Substantia nigra (tissue), 51 donors: ENCODE measurements at places on chromosomes 13 and 19.

DNA sequence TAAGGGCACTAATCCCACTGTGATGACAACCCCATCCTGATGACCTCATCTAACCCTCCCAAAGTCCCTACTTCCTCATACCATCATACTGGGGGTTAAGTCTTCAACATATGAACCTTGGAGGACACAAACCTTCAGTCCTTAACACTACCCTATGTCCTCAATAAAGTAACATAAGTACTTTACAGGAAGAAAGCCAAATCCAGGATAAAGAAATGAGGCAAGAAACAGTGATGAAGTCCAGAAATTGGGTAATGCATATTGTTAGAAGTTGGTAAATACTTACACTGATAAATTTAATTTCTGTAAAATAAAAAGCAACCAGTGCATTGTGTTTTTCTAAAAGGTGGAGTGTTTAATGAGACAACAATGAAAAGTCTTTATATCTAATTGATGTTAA lies 284.8 kb upstream of the SOX21 start:
- no peak for DNase-seq

DNA sequence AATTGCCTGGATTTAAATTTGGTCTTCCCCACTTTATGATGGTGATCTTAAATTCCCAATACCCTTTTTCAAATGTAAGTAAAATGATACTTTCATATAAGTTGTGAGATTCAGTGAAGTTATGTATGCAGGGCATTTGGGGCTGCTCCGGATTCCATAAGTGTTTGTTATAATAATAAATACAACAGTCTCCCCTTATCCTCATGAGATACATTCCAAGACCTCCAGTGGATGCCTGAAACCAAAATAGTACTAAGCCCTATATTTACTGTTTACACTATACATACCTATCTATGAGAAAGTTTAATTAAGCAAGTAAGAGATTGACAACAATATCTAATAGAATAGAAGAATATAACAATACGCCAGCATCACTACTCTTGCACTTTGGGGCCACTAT lies 2237.8 kb downstream of the PCDH9 start:
- no peak for DNase-seq

- no peak for DNase-seq
These were observed 47.9 kb upstream of the MYCBP2 start for GRCh38 chr13:77374786-77375185.

DNA sequence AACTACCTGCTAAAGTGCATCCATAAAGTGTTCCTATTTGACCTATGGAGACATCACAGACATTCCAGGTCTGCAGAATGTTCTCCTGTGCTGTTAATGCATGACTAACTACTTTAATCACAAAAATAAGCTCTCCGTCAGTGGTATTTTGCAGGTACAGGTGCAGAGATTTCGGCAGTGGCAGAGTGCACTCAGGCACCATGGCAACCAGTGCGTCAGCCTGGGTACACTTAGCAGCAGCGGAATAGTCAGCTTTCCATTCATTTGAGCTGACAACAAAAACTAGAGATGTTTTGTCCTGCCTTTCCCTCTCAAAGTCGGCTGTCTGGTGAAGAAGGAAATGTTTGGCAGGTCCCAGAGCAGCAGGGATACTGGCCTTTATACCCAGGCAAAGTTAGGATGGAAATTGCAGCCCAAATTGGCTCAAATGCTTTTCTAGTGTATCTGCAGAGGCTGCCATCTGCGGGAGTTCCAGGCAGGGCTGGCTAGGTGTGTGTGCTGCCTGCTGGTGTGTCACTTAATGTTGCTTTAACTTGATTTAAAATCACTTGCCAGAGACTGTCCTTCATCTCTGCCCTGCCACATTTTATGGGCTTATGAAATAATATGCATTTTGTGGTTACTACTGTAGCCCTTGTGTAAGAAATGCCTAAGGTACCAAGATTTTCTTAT lies 195.8 kb downstream of the RAP2A start:
- DNase-seq, result no peak

DNA sequence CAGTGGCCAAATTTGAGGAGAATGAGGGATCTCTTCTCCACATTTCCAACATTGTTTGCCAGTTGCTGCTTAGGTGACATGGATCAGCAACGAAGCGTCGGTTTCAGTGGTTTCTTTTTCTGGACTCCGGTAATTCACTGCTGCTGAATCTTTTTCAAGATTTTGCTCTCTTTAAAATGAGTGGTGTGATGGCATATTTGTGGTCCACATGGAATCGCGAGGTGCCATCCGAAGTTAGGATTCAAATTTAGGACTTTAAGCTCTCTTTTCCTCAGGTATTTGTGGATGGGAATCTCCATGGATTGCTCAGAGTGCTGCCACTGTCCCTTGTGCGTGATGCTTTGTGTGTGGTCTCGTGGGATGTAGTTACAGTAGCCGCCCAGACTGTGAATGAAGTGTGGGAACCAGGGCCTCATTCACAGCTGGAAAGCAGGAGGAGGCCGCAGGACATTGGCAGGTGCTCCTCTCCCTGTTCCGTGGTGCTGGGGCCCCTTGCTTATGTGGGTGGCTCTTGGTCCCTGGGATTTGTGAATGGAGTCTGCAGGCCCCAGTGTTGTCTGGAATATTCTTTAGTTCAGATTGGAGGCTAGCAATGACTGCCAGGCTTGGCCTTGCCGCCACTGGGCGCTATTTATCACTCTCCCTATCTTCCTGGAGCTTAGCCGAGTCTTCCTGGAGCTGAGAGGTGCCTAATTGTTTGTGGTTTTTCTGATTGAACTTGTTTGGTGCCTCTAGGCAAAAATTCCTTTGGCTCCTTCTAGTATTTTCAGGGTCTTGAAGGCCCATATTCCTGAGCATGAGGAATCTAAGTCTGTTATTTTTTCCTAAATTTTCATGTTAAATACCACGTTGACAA lies 1.5 kb downstream of the ILF3 start:
- DNase-seq, result no peak

GRCh38 chr19:32342695-32343094 lies 2.7 kb upstream of the ZNF507 start:
- DNase-seq, result no peak

- DNase-seq, result no peak
These were observed 14.8 kb upstream of the F7 start for GRCh38 chr13:113090806-113091205.

- DNase-seq, result no peak
These were observed 1.3 kb downstream of the ZNF134 start for GRCh38 chr19:57615346-57615745.

DNA sequence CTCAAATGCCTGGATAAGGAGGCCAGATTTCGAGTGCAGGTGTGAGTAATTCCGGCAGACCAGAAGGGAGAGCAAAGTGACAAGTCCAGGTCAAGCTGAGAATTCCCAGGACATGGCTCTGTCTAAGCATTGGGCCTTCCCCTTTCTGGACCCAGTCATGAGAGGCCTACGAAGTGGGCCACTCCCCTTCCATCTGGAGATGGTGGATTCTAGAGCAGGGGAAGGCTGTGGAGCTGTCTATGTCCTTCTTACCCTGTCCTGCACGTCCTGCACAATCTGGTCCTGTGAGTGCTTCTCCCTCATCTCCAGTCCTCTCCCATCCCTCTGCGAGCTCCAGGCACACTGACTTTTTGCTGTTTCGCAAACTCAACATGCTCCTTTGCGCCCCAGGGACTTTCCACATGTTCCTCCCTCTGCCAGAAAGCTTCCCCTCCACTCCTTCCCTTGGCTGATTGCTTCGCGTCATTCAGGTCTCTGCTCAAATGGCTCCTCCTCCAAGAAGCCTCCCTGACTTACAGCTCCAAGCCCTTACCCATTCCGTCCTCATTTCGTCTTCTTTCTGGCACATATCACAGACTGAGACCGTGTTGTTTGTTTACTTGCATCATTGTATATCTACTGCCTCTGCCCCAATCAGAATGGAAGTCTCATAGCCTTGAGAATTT lies 193.2 kb downstream of the URI1 start:
- no peak for DNase-seq

DNA sequence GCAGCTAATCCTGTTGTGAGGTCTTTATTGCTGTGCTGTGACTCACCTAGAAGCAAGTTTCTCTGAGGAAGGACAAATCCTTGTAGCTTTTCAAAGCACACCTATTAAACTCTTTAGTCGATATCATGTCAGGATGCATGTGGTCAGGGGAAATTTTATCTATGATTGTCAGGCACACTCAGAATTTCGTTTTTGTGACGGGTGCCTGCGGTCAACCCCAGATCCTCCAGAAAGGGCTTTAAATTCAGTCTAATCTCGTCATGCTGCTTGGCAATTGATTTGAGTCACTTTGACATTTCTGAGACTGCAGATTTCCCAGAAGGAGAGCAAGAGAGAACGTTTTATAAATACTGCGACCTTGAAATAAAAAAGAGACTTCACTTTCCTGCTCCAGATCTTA lies 316.9 kb downstream of the FGF9 start:
- no peak for DNase-seq

DNA sequence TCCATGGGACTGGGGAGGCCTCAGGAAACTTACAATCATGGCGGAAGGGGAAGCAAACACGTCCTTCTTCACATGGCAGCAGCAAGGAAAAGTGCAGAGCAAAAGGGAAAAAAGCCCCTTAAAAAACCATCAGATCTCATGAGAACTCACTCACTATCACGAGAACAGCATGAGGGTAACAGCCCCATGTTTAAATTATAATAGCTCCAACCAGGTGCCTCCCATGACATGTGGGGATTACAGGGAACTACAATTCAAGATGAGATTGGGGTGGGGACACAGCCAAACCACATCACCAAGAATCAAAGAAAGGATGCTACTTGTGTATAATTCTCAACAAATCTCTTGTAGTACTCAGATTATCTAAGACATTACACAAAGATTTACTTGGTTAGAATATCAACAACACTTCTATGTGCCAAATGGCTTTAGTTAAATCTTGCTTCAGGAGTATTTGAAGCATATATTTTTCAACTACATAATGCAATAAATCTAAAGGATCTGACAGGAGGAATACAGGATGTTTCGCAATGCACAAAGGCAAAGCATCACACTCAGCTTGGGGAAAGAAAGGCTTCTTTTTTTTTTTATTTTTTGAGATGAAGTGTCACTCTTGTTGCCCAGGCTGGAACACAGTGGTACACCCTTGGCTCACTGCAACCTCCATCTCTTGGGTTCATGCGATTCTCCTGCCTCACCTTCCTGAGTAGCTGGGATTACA lies 180.0 kb downstream of the LHFPL6 start:
- DNase-seq, result no peak

DNA sequence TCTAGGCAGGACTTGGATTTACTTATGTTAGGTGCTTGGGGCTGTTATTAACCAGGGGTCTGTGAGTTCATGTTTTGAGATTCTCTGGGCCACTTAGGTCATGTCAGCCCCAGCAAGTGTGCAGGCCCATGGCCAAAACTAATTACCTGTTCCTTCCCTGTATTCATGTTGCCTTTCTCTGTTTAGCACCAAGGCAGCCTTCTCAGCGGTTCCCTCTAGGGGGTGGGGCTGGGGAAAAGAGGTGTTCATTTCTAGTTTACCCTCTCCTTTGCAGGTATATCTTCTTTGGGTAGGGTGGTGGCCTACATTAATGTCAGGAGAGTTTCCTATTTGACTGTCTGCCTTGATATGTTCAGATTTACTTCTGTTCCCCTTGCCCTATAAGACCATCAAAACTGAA lies 61.7 kb downstream of the PDS5B start:
- no peak for DNase-seq

GRCh38 chr13:33636955-33637670 lies 180.8 kb upstream of the RFC3 start:
- no peak for DNase-seq

- DNase-seq, result no peak
These were observed 54.3 kb downstream of the GATAD2A start for GRCh38 chr19:19459707-19460251.

DNA sequence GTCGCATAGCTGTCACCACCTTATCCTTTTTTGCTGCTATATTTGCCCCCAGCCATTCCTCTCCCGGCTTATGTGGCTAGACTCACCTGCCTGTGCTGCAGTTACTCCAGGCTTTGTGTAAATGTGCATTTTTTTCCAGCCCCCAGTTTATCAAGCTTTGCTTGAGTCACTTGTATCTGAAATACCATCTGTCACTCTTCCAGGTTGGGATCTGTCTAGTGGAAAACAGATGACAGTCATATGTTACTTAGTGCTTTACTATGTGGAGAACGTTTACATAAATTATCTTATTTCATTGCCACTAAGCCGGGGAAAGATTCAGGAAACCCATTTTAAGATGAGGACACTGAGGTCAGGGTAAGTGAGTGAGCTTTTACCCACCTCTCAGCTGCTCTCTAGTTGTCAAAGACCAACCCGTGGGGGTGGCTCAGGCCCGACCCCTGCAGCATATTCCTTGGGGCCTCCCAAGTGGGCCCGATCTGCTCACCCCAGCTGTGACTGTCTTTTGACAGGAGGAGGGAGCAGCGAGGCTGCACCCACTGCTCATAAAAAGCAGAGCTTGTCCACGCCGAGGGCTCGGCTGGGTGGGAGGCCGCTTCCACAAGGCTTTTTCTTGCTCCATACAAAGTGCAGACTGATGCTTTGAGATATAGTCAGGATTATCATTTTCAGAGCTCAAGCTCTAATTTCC lies 7.2 kb downstream of the GJB2 start:
- no peak for DNase-seq
